Amniotic stem cell (primary cell): ENCODE measurements at places on chromosomes 7 and 10.

- DNase-seq, result no peak
Measured at GRCh38 chr7:120933475-120933874, 17.1 kb upstream of the ING3 start.

- no peak for DNase-seq
Measured at GRCh38 chr7:106029941-106030340, 66.9 kb downstream of the CDHR3 start.

DNA sequence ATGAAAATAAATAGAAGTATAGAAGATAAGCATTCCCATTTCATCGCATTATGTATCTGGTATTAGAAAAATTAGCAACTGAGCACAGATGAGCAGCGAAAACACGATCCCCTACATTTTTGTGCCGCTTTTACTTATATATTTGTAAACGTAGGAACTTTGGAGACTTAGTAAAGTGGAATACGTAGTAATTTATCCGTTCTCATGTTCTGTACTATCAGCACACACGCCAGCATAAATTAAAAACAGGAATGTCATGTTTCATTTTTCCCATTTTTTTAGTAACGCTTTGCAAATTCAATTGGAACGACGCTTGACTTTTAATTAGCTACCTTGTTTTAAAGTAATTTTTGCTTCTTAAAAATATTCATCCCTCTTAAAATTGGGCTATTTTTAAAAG is 2.4 kb downstream of the ZNRF2 start:
- DNase-seq, result no peak

- no peak for DNase-seq
Measured at GRCh38 chr10:44715136-44715535, 196.0 kb upstream of the TMEM72 start.

DNA sequence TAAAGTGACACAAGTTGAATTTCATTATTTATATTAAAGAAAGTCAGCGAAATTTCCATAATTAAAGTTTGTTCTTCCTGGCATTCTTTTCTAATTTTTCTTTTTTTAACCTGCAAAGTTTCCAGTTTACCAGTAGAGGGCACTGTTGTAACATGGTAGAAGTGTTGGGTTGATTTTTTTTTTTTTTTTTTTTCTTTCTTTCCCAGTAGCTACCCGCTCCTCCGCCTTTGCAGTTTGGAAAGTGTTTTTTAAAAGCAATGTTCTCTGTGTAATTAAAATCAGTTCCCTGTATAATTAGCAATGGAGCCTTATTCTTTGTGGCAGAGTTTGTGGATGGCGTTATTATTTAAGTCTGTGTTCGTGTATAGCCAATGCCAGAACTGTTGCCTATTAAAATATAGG is 53.7 kb downstream of the TAF3 start:
- no peak for DNase-seq

- no peak for DNase-seq
Measured at GRCh38 chr10:48905311-48905710, 34.3 kb downstream of the LRRC18 start.

GRCh38 chr7:151404216-151405011 is 5.4 kb downstream of the WDR86 start:
- no peak for DNase-seq

DNA sequence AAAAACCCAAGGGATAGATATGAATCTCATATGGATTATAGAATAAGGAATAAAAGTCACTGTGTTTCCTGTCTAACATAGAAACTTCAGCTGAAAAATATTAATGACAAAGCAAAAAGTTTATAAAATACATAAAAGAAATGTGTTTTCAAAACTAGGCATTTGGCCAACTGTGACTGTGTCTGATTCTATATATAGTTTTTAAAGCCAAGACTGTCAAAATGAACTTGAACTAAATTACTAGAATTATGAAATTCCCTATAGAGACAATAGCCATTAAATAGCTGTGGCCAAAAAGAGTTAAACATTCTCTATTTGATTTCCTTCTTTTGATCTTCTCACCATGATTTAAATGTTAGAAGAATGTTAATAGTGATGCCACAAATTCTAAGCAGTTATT is 311.2 kb upstream of the SEMA3D start:
- DNase-seq, result no peak

DNA sequence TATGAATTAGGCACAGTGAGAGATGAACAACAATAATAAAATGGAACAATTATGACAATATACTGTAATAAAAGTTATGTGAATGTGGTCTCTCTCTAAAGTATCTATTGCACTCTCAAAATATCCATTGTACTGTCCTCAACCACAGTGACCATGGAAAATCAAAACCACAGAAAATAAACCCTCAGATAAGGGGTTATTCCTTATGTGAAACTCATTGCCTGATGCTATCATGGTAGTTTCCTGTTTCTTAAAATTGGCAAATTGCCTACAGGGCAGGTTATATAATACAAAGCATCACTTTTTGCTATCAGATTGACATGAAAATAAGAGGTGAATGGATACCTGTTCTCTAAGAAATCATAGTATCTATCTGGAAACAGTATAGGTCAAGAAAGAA is 3.8 kb downstream of the MCM10 start:
- no peak for DNase-seq

DNA sequence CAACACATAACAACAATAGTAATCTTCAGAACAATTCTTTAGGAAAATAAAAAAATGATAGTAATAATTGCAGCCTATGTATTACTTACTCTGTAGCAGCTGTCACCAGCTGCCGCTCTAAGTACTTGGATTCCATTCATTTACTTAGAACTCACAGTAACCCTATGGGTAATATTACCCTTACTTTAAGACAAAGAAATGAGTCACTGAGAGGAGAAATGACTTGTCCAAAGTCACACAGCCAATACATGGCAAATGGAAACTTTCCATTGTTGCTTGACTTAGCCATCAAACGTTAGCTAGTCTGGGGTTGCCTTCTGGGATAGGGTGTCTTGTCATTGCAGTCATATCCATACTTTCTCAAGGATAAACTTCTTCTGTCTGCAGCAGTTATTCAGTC is 3.6 kb downstream of the CCNY start:
- no peak for DNase-seq

DNA sequence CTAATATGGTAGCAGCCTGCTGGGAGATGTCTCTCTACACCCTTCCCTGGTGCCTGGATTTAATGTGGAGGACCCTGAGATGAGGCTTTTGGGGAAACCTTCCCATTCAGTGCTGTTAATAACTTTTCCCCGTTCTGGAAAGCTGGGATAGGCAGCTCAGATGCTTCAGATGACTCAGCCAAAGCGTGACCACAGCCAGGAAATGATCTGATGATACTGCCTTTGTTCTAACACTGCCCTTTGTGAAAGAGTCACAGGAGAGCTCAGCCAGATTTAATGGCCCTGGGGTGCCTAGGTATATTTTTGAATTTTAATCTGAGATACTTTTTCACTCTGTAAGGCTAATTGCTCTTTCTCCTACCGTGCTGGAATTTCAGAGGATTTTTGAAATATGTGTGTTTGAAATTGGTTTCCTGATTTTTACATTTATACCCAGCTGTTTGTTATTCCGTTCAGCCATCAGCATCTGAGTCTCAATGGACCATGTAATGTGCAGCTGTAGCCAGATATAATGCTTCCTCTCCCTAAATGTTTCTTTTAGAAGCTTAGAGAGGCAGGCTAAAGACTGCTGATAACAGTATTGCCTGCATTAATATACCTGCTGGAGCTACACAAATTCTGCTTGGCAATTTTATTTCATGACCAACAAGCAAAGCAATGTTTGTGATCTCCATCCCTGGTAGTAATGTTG is 17.8 kb downstream of the CELF2 start:
- no peak for DNase-seq

DNA sequence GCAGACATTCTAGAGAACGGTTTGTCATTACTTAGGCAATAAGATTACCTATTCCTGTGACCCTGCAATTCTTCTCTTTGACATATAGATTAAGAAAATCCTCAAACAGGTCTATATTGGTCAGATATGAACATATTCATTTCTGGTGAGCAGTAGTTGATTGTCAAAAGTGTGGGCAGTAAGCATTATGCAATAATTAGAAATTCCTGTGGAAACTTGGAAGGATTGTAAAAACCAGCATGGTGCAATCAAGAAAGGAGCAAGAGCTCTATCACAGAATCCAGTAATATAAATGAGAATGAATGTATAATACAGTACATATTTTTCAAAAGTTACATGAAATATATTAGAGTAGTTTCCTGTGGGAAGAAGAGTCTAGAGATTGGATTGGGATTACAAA is 406.5 kb downstream of the SUGCT start:
- DNase-seq, result no peak

DNA sequence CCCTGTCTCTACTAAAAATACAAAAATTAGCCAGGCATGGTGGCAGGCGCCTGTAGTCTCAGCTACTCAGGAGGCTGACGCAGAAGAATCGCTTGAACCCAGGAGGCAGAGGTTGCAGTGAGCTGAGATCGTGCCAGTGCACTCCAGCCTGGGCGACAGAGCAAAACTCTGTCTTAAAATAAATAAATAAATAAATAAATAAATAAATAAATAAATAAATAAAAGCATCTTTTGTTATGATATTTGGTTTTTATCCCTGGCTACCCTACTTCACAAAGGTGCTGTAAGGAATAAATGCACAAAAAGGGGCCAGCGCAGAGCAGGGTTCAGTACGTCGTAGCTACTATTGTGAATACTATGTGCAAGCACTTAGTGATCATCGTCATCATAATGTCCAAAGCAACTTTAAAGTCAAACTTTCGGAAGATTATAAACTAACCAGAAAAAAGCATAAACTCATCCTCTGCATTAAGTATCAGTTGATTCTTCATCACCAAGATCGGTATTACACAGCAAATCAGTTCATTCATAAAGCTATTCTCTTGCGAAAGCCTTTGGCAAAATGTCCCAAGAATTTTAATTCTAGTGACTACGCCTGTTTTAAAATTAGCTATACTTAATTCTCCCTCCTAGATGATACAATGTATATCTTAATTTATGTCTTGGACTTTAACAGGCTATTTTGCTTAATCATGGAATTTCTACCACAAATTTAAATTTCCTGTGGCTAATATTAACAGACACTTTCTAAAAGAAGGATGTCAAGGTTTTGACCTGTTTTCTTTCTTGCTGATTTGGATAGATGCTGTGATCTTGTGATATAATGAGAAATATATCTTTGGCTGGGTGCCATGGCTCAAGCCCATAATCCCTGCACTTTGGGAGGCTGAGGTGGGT is 7.6 kb upstream of the NFE2L3 start:
- no peak for DNase-seq

GRCh38 chr10:59037018-59037389 is 139.4 kb upstream of the PHYHIPL start:
- DNase-seq, result no peak
